ENCODE measurements at places on chromosomes 3 and 15. TPM values are rescaled to one million over a fixed set of nuclear protein-coding genes. Genes with fewer than 3 reads are reported as not detected.
A peak's percentile ranks its signal among the peaks of the same experiment; 100 is the strongest.

KNG1 gene
- 0.12 TPM for total RNA-seq

DNA sequence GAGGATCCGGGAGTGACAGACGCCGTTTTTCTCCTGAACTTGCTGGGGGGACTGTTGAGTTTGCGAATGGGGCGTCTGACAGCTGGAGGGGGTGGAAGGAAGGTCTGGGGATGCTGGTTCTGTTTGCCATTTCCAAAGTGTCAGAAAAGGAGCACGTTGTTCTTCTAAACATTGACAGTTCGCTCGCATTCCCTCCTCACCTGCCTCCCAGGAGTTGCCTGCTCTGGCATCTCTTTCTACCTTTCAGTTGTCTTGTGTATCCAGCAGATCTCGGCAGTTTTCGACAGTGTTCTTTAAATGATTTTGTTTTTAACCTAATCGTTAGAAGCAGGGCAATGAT is 829 bp downstream of the SELENOT start:
- DNase-seq, result no peak

DNA sequence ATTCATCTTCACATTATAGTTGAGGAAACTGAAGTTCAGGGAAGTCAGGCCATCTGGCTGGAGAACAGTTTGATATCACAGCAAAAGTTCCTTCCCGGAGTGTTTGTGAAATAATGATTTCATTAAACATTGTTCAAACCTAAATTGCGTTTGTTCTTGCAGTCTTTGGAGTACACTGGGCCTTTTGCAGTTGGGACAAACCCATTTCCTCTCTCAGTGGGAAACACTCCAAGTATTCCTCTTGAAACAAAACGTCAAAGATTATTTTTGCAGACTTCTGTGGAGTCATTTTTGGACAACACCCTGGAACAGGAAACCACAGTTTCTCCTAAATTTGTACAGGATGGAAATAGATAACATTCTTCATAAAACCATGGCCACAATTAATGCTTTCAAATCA is 287.5 kb downstream of the PTPRG start:
- no peak for DNase-seq

ZNF80 gene
- not detected for total RNA-seq

GRCh38 chr3:25582242-25582641 is 82.5 kb downstream of the TOP2B start:
- no peak for DNase-seq

DNA sequence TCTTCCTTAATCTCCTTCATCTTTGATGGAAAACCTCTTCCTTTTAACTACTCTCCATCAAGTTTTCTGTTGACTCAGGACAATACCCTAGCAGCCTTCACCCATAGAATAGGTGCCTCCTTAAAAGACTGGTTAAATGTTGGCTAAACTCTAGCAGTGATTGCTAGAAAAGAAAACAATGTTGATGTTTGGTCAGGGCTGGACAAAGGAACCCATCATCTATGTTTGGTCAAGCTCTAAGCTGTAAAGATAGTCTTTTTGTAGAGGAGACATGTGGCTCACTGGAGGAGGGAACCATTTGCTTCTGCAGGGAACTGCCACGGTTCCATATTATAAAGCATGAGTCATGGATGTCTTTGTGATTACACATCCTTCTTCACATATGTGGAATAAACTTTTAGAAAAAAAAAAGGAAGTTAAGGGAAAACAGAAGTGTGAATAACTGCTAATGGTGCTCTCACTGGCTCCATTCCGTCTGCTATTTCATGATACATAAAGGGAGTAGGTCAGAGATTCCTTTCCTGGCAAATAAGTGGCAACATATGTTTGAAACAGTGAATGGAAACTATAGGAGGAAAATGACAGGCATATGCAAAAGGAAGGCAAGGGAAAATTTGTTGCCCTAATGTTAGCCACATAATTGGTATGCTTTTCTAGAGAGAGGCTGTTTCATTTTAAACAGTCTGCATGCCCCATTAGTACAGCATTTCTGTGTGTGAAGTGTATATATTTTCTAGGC is 78.2 kb downstream of the CMSS1 start:
- DNase-seq, result no peak

GRCh38 chr3:109702976-109703375 is 365.6 kb upstream of the DPPA4 start:
- no peak for DNase-seq

- peak; percentile 42 for DNase-seq
Observed at GRCh38 chr3:41199866-41200668, 762 bp downstream of the CTNNB1 start.

DNA sequence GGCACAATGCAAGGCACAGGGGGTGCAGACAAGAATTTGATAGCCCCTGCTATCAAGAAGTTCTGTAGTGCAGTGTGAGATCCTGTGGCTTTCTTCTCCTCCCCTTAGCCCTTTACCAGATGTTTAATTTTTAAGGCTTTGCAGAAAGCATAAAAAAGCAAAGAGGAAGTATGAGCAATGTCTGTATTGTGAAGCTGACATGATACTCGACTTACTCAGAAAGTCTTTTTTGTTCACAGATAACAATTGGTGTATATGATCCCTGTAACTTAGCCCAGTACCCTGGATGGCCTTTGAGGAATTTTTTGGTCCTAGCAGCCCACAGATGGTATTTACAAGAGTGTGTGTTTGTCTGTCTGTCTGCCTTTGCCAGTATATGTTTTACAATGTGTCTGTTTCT is 58.9 kb downstream of the ATG7 start:
- DNase-seq, result no peak

DNA sequence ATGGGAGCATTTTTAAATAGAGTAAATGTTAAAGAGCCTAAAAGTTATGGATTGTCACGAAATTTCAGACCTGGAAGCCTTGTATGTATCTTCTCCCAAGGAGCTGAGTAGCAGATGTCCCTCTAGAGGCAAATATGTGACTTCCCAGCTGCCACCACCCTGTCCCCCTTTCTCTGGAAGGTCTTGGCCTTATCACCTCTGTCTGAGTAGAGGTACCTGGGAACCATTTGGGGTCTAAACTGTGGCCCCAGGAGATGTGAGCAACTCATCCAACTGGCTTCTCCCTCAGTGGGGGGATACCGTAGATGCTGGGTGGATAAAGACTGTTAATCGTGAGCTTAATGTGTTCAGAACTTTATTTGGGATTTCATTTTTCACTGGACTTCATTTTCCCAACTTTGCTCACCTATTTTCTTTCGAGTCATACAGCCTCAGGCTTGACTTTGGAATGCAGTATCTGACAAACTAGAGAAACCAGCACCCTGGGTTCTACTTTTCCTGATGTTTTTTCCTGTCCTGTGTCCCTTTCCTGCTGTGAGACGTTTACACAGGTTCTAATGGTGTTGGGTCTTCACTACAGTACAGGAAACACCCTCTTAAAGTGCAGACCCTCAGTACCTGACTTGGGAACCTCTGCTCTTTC is 53.3 kb upstream of the CCR4 start:
- DNase-seq, result no peak

DNA sequence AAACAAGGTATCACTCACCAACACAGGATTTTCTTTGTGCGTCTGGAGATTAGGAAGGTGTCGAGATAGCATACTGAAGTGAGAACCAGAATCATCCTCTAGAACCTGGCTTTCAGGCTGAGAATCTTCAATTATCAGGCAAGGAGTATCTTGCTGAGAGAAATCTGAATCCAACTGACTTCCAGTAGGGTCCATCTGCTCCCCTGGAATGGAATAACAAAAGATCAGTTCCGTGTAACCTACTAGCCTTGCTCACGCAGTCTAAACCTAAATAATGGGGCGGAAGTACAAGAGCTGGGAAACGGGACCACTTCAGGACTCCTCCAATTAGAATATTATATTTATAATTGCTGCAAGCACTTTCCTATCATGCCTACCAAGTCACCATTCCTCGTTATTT is 690 bp downstream of the TP53BP1 start:
- no peak for DNase-seq

NR1I2 gene
- total RNA-seq, result 62.9 TPM

DNA sequence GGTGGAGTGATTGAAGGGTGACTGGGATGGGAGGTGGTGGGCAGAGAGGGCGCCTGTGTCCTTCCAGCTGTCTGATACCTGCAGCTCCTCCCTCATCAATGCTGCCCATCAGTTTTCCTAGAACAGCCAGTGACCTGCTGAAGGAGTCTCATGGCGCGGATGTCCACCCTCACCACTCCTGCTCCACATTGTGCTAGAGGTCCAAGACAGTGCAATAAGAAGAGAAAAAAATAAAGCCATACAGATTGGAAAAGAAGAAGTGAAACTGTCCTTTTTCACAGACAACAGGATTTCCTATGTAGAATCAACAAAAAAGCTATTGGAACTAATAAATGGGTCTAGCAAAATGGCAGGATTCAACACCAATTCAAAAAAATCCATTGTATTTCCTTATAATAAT is 7.4 kb downstream of the ZDHHC19 start:
- DNase-seq, result peak; percentile 1

GRCh38 chr3:13229273-13229949 is 156.2 kb upstream of the IQSEC1 start:
- no peak for DNase-seq

ITGA11 gene
- 2.4 TPM for total RNA-seq

DOCK3 gene
- total RNA-seq, result 0.20 TPM

GRCh38 chr15:40281057-40281800 is 1.6 kb downstream of the ANKRD63 start:
- DNase-seq, result no peak

- no peak for DNase-seq
Observed at GRCh38 chr15:51303462-51303980, 34.9 kb downstream of the CYP19A1 start.

CLDN16 gene
- total RNA-seq, result not detected

- DNase-seq, result no peak
Observed at GRCh38 chr15:75237316-75237982, 20.7 kb upstream of the GOLGA6C start.

DNA sequence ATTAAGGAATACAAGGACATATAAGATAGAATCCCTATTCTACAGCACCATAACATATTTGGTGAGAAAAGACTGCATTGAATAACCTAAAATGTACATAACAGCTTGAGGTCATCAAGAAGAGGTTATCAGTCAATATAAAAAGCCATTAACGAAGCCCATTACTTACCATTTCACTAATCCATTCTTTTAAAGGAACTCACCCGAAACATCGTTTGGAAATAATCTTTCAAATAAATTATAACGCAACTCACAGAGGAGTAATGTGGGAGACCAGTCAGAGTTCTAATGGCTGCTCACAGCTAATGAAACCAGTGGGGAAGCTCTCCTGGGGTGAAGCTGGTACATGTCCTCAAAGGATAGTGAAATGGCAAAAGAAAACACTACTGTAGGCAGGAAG is 188.4 kb downstream of the TBC1D5 start:
- DNase-seq, result no peak

DNA sequence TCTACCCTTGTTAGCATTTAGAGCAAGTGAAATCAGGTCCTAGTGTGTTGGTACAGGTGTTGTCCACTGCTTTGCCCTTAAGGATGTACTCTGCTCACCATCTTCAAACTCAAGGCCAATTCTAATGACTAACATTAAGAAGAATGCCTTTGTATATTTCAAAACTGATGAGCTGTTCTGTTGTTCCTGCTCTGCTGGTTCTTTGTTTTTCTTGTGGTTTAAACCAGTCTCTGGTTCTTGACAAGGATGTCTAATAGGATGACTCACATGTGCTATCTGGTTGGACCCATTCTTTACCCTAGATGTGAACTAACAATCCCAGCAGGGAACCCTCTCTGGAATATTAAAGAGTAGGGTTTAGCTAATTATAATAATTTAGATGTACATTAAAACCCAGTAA is 17.3 kb downstream of the ABHD5 start:
- no peak for DNase-seq

GRCh38 chr3:116870379-116870778 is 160.8 kb downstream of the TUSC7 start:
- no peak for DNase-seq
